ENCODE measurements at places on chromosomes 2 and 18.

DNA sequence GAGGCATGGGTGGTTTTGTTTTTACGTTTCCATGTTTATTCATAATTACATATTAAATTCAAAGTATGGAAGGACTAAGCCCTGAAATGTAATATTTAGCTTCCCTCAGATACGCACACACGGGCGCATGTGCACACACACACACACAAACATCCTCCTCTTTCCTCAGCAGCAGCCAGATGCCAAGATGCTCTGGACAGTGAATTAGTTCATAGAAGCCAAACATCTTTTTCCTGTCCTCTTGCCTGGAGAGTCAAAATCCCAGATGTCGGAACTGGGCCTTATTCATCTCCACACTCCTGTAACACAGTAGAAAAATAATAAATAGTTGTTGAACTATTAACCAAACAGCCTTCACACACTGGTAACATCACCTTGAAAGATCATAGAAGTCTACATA lies 273.1 kb downstream of the SP3 start:
- DNase-seq, result no peak

GRCh38 chr2:211248841-211249240 lies 692.4 kb downstream of the CPS1 start:
- no peak for DNase-seq

DNA sequence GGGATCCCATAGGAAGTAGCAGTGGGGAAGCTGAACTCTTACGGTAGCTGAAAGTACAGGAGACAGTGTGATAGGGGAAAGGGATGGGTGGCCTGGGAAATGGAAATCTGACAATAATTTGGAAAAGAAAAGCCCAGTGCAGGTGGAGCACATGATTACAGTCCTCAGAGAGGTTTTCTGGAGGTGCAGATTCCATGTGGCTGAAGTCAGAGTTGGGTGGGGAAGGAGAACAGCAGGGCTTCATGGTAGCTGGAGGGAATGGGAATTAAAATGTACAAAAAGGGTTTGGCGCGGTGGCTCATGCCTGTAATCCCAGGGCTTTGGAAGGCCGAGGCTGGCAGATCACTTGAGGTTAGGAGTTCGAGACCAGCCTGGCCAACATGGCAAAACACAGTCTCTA lies 12.2 kb downstream of the HRH4 start:
- no peak for DNase-seq

DNA sequence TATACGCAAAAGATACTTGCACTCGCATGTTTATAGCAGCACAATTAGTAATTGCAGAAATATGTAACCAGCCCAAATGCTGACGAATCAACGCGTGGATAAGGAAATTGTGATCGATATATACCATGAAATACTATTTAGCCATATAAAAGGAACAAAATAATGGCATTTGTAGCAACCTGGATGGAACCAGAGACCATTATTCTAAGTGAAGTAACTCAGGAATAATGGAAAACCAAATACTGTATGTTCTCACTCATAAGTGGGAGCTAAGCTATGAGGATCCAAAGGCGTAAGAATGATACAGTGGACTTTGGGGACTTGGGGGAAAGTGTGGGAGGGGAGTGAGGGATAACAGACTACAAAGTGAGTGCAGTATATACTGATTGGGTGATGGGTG lies 1008.0 kb upstream of the CRIM1 start:
- DNase-seq, result no peak

DNA sequence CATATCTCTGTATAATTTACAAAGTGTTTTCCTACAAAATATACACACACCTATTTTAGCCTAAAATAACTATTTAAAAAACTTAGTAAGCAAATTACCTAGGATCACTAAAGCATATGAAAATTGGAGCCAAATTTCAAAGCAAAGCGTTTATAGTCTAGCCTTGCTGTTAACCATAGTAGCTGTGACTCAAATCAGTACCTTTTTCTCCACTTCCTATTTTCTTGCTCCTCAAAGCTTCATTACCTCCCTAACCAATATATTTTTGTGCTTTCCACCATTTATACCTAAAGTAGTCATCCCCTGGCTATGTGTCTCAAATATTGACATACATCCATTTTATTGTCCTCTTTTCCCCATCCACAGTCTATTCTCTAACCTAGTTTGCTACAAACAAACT lies 73.1 kb downstream of the ERBB4 start:
- no peak for DNase-seq

DNA sequence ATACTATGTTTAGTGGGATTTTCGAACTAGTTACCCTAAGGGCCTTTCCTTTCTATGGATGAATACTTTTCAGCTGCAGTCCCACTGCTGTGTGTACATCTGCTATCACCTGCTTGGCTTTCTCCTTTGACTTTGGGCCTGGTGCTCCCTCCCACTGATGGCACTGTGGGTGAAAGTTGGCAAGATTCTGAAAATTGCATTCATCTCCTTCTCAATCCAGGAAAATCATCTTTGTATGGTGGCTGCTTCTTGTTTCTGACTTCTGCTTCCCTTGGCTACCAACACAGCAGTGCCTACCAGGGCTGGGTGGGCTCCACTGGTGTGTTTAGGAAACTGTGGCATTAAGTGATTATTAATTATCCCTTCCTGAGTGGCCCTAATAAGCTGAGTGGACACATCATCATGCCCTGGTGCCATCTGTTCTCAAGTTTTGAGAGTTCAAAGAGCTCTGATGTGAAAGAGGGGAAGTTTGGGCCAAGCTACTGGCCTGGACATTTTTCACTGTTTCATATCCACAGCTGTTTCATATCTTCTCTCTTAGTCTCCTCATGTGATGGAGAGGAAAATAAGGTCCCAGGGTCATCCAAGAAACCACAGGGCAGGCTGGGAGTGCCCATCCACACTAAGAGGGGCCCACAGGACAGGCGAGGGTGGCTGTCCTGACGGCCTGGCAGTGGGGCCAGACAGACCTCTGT lies 16.7 kb downstream of the HK2 start:
- DNase-seq, result no peak

DNA sequence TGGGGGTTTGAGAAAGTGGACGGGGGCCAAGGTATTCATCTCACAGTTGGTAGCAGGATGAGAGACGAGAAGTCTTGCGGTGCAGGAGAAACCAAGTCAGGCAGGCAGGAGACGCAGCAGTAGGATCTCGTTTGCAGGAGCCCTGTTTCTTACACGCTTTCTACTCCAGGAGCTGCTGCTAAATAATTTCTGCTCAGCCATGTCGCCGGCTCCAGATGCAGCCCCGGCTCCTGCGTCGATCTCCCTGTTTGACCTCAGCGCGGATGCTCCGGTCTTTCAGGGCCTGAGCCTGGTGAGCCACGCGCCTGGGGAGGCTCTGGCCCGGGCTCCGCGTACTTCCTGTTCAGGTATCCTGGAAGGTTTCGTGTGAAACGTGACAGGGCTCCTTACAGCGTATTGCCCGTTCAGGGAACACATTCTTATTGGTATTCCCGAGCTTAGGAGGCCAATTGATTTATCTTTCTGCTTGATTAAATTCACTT lies 494 bp downstream of the ANKZF1 start:
- DNase-seq, result no peak

DNA sequence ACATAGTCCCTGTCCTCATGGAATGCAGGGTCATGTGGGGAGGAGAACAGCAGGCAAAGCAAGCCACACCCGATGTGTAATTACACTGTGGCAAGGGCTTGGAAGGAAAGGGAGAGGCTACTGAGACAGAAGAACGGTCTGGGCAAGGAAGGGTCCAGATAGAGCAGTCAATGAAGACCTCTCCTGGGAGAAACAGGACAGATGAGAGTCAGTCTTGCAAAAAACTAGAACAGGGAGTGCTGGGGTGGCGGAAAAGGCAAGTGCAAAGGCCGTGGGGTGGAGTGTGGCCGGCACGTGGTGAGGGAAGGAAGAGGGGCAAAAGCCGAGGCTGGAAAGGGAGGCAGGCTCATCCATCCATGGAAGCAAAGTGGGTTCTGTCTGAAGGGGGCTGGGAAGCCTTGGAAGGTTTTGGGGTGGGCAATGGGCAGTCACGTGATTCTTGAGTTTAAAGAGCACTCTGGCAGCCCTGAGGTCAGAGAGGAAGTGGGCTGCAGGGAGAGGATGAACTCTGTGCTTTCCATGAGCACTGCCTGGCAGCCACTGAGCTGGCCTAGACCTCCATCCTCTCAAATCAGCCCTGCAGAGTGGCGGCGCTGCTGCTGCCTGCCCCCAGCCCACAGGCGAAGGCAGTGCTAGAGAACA lies 182.2 kb downstream of the INHBB start:
- DNase-seq, result no peak

DNA sequence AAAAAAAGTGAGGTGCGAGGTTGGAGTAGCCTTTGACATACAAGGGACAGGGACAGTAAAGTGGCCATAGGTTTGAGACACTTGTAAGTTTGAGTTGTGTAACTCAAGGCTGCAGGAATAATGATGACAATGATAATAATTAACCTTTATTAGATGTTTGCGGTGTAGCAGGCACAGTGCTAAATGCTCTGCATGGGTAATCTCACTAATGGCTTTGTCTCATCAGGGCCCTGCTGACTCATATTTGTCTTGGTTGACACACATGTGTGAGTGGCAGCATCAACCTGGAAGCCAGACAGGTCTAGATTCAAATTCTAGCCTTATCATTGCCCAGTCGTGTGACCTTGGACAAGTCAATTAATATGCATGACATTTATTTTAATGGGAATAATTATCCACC lies 126.2 kb downstream of the FSHR start:
- DNase-seq, result no peak

GRCh38 chr18:68340606-68341005 lies 374.3 kb downstream of the TMX3 start:
- no peak for DNase-seq

GRCh38 chr2:72770879-72771461 lies 54.9 kb downstream of the EXOC6B start:
- peak; percentile 9 for DNase-seq

DNA sequence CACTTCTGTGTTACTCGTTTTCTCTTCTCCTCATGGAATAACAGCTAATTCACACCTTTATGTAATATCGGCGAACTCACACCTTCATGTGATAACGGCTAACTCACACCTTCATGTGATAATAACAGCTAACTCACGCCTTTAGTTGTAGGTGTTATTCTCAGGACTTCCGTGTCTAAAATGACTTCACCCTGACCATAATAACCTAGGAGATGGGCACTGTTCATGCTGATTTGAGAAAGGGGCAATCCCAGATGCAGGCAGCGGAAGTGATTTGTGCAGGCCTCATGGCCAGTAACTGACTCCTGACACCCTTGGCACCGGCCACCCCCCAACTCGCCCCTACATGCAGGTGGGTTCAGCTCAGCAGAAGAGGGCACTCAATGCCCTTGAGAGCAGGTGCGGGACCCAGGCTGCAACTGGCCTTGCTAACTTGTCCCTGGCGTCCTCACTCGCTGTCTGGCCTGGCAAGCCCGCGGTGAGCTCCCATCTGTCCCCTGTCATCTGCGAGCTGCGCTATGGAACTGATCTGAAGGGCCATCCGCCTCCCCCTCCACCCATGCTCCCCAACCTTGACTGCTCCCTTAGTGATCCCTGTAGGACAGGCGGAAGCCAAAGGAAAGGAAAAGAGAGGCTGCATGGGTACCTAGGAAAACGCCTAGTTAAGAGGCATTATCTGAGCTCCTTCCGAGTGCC lies 42.6 kb upstream of the MTCL1 start:
- DNase-seq, result no peak

- no peak for DNase-seq
Observed at GRCh38 chr18:75170022-75170789, 38.7 kb downstream of the PTGR3 start.

- DNase-seq, result no peak
Observed at GRCh38 chr18:46468426-46469180, 188.4 kb downstream of the LOXHD1 start.

DNA sequence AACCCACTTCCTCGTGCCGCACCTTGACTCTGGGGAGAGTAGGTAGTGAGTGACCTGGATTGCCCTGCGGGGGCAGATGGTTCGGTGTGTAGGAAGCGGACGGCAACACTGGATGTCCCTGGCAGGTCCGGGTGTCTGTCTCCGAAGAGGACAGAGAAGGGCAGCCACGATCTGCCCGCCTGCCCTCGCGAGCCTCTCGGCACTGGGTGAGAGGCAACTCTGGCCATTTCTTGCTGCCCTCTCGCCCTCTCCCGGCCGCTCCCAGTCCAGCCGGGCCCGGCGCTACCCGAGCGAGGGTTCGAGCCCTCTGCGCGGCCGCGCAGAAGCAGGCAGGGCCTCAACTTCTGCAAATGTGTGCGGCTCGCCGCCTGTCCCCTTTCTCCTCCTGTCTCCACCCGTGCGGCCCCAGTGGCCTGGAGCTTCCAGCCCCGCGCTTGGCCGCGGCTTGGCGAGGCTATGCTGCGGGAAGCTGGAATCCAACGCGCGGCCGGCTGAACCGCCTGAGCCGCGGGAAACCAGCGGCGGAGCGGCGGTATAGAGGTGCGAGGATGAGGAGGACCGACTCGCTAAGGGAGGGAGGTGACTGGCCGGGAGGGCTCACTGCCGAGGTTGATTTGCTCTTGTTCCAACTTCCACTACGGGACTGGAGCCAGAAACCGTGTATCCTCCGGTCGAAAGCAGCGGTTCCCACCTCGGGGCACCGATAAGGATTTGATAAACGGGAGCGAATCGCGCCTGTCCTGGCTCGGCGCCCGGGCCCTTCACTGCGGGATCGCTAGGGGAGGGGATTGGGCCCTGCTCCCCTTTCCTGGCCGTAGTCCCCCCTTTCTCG lies 1.5 kb downstream of the EPAS1 start:
- DNase-seq, result no peak

DNA sequence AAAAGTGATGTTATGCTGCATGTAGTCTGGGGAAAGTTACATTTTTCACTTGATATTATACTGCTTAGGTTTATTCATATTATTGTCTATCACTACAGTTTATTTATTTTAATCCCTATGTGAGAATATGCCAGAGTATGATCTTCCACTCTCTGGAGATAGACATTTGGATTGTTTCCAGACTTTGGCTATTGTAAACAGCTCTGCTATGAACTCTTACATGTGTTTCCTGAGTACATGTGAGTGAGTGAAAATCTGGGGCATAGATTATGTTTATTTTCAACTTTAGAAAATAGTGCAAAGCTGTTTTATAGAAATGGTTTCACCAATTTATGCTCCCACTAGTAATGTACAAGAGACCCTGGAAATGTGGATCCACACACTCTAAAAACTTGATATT lies 49.0 kb upstream of the EPAS1 start:
- no peak for DNase-seq

DNA sequence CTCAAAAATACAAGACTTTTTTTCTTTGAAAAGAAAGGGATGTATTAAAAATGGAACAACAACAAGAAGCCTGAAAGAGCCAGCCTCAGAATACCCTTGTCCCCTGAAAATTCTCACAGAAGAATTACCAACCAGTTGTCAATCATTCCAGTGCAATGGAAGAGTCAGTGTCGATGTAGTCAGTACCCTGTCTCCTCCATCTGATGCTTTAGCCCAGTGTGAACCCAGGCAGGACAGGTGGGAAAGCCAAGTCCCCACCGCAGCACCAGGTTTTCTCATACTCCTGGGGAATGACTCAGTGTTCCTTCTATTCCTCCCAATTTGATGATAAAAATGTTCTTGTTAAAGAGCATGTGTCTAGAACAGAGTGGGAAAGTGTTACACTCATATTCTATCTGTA lies 332.0 kb upstream of the CHAC2 start:
- no peak for DNase-seq

- no peak for DNase-seq
Observed at GRCh38 chr18:11249391-11249790, 100.0 kb upstream of the PIEZO2 start.
